Ascending aorta (tissue), 2 donors: ENCODE measurements at places on chromosomes 5 and 9.

- no peak overlapping the region for H3K4me3 ChIP-seq
- H3K27me3 ChIP-seq: no peaks in the 10 kb centered on the region
- H3K4me1 ChIP-seq: peaks cover 6% of the 10 kb centered on the region
- peak overlapping the region; percentile 74 for H3K27ac ChIP-seq
- peak; percentile 63 for DNase-seq
- H3K36me3 ChIP-seq: no peaks in the 10 kb centered on the region
Measured at GRCh38 chr5:139410993-139411828, 7.3 kb upstream of the SPATA24 start.

- no peaks in the 10 kb centered on the region for H3K27me3 ChIP-seq
- no peak for DNase-seq
- no peaks in the 10 kb centered on the region for H3K36me3 ChIP-seq
- no peak overlapping the region for H3K27ac ChIP-seq
- H3K4me3 ChIP-seq: no peak overlapping the region
- peaks cover 8% of the 10 kb centered on the region for H3K4me1 ChIP-seq
Measured at GRCh38 chr9:70085241-70085640, 41.6 kb downstream of the MAMDC2 start.

DNA sequence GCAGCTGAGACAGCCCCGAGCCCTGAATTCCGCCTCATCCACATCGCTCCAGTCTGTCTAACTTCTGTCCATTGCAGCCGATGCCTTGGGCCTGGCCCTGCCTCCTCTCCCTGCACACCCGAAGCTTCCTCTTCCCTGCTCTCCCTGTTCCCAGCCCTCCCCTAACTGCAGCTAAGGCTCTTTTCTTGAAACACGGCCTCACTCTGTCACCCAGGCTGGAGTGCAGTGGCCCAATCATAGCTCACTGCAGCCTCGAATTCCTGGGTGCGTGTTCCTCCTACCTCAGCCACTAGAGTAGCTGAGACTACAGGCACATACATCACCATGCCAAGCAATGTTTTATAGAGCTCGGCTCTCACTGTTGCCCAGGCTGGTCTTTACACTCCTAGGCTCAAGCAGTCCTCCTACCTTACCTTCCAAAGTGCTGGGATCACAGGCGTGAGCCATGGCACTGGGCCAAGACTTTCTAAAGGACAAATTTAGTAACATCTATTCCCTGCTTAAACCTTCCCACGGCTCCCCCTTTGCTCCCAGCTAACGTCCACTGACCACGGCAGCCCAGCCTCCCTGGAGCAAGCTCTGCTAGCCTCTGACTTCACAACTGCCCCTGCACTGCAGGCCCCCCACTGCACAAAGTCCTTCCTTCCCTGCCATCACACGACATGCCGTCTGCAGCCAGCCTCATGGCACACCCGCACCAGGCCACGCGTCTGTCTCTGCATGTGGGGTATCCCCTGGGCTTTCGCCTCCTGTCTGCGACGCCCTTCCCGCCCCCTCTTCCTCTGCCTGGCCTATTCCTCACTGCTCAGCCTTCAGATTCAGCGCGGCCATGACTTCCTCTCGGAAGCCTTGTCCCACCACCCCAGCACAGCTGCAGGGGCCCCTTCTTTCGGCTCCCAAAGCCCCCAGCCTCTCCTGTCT, 28.6 kb downstream of the LAMC3 start:
- H3K4me1 ChIP-seq: peaks cover 6% of the 10 kb centered on the region
- H3K4me3 ChIP-seq: no peak overlapping the region
- peak overlapping the region; percentile 70 for H3K27ac ChIP-seq
- no peaks in the 10 kb centered on the region for H3K36me3 ChIP-seq
- no peaks in the 10 kb centered on the region for H3K27me3 ChIP-seq

- peak overlapping the region; percentile 57 for H3K4me3 ChIP-seq
- H3K27ac ChIP-seq: no peak overlapping the region
- no peaks in the 10 kb centered on the region for H3K27me3 ChIP-seq
- no peaks in the 10 kb centered on the region for H3K36me3 ChIP-seq
- H3K4me1 ChIP-seq: peaks cover 26% of the 10 kb centered on the region
Measured at GRCh38 chr9:128365525-128365924, 5.6 kb upstream of the URM1 start.

- H3K36me3 ChIP-seq: no peaks in the 10 kb centered on the region
- DNase-seq: no peak
- H3K27me3 ChIP-seq: no peaks in the 10 kb centered on the region
- H3K27ac ChIP-seq: no peak overlapping the region
- H3K4me3 ChIP-seq: no peak overlapping the region
- no peaks in the 10 kb centered on the region for H3K4me1 ChIP-seq
Measured at GRCh38 chr5:59829386-59829785, 64.1 kb downstream of the PDE4D start.

GRCh38 chr5:9885164-9885563, 255.0 kb upstream of the TAS2R1 start:
- H3K27ac ChIP-seq: no peak overlapping the region
- H3K36me3 ChIP-seq: no peaks in the 10 kb centered on the region
- no peak overlapping the region for H3K4me3 ChIP-seq
- H3K4me1 ChIP-seq: no peaks in the 10 kb centered on the region
- no peaks in the 10 kb centered on the region for H3K27me3 ChIP-seq

DNA sequence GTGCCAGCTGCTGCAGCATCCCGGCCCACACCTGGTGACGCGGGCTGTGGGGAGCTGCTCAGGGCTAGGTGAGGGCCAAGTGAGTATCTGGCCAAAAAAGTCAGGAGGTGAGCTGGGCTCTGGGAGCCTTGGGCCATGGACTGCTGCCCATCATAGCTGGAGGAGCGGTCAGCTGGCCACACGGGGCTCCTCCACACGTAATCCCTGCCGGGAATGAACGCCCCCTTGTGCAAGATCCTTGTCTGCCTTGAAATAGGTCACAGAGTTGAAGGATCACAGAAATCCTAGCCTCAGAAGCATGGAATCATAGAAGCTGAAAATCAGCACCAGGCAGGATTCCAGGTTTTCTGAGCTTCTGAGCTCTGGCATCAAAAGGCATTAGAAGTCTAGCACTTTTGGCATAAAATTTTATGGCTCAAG, 16.8 kb upstream of the COL27A1 start:
- no peaks in the 10 kb centered on the region for H3K4me1 ChIP-seq
- H3K27ac ChIP-seq: no peak overlapping the region
- no peaks in the 10 kb centered on the region for H3K27me3 ChIP-seq
- no peak overlapping the region for H3K4me3 ChIP-seq
- DNase-seq: peak; percentile 73

DNA sequence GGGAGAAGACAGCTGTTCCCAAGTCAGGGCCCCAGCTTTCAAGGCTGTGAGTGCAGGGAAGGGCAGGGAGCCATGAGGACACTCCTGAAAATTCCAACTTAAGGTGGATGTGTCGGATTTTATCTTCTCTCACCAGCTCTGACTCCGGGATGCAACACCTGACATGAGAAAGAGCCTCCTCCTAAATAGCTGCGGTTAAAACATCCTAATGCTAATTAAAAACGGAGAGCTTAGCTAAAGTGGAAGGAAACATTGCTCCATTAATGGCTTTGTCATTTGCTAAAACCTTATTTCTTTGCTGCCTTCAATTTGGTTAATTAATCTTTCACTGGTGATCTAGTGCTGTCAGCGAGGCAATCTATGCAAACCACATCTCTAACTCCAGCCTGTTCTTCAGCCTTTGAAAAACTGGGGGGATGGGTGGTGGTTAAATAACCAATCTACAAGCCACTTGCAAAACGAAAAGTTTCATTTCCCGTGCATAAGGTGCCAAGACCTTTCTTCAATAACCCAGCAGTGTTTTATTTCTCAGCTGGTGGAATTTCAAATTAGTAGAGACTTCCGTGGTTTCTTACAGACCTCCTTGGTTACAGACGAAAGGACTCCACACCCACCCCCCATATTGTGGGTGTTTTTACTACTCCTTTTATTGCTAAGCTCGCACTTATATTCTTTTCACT, 379.6 kb downstream of the MLLT3 start:
- no peak overlapping the region for H3K4me3 ChIP-seq
- DNase-seq: no peak
- H3K36me3 ChIP-seq: no peaks in the 10 kb centered on the region

DNA sequence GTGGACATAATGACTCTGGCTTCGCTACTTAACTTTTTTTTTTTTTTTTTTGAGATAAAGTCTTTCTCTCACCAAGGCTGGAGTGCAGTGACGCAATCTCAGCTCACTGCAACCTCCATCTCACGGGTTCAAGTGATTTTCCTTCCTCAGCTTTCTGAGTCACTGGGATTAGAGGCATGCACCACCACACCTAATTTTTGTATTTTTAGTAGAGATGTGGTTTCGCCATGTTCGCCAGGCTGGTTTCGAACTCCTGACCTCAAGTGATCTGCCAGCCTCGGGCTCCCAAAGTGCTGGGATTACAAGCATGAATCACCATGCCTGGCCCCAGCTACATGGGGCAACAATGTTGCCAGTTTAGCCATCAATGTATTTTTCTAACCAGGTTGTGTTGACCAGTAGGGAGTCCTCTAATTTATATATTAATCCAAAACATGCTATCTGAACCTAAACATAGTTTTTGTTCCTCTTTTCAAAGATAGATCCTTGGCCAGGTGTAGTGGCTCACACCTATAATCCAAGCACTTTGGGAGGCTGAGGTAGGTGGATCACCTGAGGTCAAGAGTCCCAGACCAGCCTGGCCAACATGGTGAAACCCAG, 120.3 kb upstream of the LHFPL2 start:
- no peak overlapping the region for H3K27ac ChIP-seq
- DNase-seq: no peak
- H3K27me3 ChIP-seq: no peaks in the 10 kb centered on the region

- H3K4me3 ChIP-seq: no peak overlapping the region
- H3K4me1 ChIP-seq: peaks cover 3% of the 10 kb centered on the region
- H3K36me3 ChIP-seq: no peaks in the 10 kb centered on the region
Measured at GRCh38 chr5:59286510-59286909, 607.0 kb downstream of the PDE4D start.

DNA sequence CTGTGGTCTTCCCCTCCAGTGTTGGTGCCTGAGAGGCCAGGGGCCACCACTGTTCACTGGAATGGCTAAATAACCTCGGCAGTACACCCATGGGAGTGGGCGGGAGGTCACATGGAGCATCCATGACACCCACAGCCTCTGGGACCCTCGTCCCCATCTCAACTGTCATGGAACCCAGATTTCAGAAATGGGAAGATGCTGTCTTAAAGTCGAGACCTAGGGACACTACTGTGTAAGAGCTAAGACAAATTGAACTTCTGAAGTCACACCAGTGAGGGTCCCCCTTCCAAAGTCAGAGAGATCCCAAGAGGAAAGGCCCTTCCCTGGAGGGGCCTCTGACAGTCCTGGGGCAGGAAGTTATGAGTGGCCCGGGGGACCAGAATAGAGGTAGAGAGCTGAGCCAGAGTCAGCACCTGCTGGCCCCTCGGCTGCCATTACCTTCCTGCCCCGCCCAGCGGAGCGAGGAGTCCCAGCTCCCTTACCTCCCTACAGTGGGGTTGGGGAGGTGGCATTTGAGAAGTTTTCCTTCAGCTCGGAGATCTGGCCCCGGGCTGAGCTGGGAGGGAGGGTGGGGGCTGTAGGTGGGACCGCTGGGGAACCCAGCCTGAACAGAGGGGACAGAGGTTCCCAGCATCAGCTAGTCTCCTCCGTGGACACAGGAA, 7.6 kb downstream of the BARX1 start:
- H3K36me3 ChIP-seq: no peaks in the 10 kb centered on the region
- no peak overlapping the region for H3K27ac ChIP-seq
- H3K27me3 ChIP-seq: peaks cover 20% of the 10 kb centered on the region
- peaks cover 14% of the 10 kb centered on the region for H3K4me1 ChIP-seq
- no peak overlapping the region for H3K4me3 ChIP-seq

DNA sequence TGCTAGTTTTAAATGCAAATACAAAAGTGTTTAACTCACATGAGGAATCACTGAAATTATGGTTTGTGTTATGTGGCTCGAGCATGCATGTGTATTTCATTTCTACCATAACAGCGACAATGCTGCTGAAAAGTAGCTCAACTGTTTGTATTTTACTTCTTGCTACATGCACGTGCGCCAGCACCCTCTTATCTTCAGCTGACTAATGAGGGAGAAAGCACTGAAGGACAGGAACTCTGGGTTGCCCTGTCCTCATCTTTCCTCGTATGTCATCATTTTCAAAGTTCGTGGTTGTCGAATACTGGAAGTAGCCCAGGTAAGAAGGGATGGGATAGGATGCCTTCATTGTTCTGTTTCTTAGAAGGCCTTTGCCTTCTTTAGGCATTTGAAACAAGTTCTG, 120.3 kb downstream of the SYK start:
- no peak overlapping the region for H3K4me3 ChIP-seq
- no peak overlapping the region for H3K27ac ChIP-seq
- no peaks in the 10 kb centered on the region for H3K36me3 ChIP-seq
- DNase-seq: no peak
- peaks cover 6% of the 10 kb centered on the region for H3K4me1 ChIP-seq
- no peaks in the 10 kb centered on the region for H3K27me3 ChIP-seq

DNA sequence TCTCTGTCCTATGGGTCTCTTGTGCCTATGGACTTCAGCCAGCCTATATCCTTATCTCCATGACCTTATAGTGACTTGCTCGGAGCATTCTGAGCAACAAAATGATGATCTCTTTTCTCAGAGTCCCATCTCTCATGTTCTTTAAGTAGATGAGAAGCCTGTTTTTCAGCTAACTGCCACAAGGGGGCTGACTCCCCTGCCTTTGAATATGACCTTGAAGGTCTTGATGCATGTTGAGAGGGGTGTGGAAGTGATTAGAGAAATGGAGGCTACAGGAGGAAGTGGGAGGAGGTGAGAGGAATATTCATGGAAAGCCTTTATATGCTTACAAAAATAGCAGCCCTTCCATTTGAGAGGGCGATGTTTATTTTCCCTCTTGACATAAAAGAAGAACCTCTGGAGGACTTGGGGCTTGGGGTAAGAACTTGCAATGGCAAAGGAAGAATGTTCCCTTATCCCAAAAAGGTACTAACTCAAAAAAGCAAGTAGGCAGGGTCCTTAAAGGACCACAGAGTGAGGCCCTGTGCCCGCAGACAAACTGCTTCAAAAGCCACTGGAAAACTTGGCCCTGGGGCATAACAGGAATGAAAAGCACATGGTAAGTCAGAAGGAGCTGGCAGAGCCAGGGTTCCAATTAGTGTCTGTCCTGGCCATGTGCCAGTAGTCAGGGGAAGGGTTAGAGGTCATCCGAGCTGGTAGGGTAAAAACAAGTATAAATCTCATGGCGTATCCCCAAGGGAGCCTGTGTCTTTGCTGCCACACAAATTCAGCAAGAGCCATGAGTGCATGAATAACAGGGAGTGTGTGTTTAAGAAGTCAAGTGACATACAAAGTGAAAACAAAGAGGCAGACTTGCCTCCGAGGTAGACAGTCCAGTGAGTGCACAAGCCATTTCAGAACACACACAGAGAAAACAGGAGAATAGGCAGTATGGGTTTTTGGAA, 39.1 kb downstream of the FGD3 start:
- H3K36me3 ChIP-seq: no peaks in the 10 kb centered on the region
- no peaks in the 10 kb centered on the region for H3K4me1 ChIP-seq
- no peaks in the 10 kb centered on the region for H3K27me3 ChIP-seq
- no peak for DNase-seq
- no peak overlapping the region for H3K4me3 ChIP-seq

GRCh38 chr9:114090798-114091197, 8.3 kb downstream of the KIF12 start:
- H3K4me1 ChIP-seq: no peaks in the 10 kb centered on the region
- H3K4me3 ChIP-seq: no peak overlapping the region
- H3K27ac ChIP-seq: no peak overlapping the region
- no peaks in the 10 kb centered on the region for H3K27me3 ChIP-seq
- peak; percentile 16 for DNase-seq
- H3K36me3 ChIP-seq: no peaks in the 10 kb centered on the region
